ENCODE measurements at places on chromosomes 1 and 21.

DNA sequence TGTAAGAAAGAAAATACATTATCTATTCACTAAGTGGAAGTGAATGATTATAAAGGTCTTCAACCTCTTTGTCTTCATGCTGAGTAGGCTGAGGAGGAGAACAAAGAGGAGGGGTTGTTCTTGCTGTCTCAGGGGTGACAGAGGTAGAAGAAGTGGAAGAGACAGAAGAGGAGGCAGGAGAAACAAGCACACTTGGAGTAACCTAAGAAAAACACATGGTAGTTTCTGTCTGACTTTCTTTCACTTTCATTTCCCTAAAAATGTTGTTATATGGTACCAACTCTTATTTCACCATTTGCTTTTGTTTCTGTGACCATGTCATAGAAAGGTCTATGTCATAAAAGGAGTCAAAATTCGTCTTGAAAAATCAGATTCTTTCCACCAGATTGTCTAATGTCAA is 696.6 kb upstream of the BRINP3 start:
- DNase-seq = no peak

GRCh38 chr1:170670802-170671628 is 7.1 kb downstream of the PRRX1 start:
- DNase-seq = peak; percentile 69

DNA sequence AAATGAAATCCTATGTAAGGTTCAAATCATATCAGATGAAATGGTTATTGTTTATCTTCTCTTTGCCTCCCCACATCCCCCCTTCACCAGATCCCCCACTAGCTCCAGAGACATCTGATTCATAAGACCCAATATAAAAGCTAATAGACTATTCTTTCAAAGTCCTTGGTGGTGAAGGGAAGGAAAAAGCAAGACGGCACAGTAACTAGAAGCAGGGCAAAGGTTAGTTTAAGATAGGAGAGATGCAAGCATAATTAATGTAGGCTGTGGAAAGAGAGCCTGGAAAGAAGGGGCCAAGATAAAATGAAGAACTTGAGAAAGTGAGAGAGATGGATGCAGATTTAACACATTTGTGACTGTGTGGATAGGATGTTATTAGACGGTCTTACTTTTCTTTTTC is 33.8 kb downstream of the BTG3 start:
- no peak for DNase-seq

GRCh38 chr1:171966426-171967220 is 125.3 kb downstream of the DNM3 start:
- DNase-seq = no peak

GRCh38 chr1:145690587-145691558 is 16.3 kb downstream of the PDZK1 start:
- DNase-seq = no peak

- DNase-seq = no peak
Measured at GRCh38 chr1:187001198-187001889, 172.6 kb downstream of the PLA2G4A start.

DNA sequence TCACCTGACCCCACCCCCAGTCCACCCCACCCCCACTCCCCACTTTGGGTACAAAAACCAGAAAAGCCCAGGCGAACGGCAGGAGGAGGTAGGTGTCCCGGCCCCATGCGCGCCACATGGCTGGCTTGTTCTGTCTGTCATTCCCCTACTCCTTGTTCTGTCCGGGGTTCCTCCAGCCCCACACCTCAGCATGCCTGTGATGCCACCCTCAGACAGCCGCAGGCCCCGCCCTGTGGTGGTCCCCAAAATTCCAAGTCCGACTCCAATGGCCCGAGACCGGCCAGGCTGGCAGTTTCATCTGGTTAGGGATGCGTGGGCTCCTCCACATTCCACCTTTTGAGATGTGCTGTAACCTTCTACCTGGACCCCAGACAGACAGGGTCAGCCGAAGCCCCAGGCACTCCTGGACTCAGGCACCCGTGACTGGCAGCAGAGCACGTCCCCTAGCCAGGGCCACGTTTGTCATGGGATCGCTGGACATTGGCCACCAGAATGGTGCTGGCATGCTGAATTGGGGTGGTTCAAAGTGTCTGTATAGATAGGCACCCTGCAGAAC is 94.4 kb downstream of the WDR4 start:
- DNase-seq = no peak

DNA sequence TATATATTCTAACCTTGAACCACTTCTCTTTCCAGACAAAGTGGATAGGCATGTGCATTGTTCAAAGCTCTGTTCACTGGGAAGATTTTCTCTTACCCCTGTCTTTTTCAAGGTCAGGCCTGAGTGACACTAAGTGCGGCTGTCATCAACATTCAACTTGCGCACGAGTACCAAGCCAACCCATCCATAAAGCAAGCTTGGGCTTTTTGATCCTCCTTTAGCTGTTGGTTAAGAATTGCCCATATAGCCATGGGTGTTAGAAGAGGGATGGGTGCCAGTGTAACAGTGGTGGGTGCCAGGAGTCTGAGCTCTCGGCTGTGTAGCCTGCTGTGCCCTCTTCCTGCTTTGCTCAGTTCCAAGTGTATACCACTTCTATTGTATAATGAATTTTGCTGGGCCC is 136.1 kb downstream of the GLUL start:
- no peak for DNase-seq

DNA sequence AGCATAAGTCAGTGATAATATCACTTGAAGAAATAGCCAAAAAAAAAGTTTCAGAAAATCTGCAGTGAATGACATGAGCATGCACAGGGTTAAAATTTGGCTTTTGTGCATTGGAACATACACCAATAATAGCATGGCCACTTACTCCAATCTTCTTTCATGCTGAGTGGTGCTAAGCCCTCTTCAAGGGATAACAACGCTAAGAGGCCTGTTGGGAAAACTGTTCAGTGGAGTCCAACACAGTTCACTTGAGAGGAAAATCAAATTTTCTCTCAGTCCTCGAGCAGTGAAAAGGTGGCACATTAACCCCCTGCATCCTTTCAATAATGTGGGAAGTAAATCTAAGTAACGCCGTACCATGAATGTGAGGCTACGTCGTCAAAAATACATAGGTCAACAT is 264.7 kb downstream of the SPATA17 start:
- DNase-seq = no peak

- DNase-seq = no peak
Measured at GRCh38 chr1:82972841-82973553, 1025.9 kb downstream of the TTLL7 start.

- no peak for DNase-seq
Measured at GRCh38 chr1:160708801-160709200, 2.8 kb downstream of the CD48 start.

DNA sequence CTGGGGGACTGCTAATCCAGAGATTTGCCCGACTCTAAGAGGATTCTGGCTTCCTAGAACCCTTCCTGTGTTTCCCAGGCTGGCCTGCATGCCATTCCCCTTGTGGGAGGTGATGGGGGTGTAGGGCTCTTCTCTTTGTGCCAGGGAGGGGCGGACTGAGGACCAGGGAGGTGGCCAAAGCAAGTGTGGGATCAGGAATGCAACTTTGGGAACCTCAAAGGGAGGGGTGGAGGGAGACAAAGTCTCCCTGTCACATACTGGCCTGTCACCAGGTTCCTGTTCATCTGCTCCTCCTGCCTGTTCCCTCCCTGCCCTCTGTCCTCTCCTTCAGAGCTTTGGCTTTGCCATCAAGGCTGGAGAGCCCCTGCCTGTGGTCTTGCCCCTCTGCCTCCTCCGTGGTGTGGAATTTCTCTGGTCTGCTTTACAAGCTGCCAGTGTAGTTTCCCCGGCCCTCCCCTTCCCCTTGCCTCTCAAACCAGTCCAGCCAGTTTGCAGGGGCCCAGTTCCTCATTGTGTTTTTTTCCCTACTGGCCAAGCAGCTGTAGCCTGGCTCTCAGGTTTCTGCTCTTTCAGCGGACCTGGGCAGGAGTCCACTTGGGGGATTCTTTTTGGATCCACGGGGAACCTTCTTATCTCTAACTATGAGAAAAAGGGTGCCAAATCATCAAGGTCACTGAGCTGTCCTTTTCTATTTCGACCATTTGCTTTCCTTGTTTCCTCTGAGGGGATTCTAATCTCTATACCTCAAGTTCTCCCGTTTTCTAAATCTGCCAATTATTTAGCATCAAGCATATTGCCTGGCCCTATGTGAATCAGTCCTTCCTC is 1.8 kb downstream of the CGN start:
- no peak for DNase-seq

GRCh38 chr1:97864615-97865014 is 56.2 kb downstream of the DPYD start:
- DNase-seq = no peak

DNA sequence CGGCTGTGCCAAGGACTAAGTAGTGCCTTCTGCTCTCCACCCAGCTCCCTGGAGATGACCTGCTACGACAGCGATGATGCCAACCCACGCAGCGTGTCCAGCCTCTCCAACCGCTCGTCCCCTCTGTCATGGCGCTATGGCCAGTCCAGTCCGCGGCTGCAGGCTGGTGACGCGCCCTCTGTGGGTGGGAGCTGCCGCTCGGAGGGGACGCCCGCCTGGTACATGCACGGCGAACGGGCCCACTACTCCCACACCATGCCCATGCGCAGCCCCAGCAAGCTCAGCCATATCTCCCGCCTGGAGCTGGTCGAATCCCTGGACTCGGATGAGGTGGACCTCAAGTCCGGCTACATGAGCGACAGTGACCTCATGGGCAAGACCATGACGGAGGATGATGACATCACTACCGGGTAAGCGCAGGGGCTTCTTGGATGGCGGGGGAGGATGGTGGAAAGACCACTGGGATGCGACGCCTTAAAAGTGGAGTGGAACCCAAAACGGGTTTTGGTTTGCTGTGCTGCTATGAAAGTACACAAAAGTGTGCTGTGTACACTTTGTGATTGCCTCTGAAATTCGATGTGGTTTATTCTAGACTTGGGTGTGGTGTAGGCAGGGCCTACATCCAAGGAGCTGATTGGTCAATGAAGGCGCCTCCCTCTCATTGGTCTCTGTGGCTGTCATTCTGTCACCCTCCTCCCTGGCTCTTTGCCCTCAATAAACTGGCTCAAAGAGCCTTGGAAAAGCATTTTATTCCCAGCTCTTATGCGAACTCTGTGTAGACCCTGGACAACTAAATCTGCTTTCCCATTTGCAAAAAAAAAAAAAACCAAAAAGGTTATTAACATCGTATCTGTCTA is 110.4 kb upstream of the IPO9 start:
- DNase-seq = no peak

- DNase-seq = no peak
Measured at GRCh38 chr1:205285381-205286101, 36.0 kb downstream of the NUAK2 start.

GRCh38 chr21:42579456-42580075 is 65.9 kb downstream of the SLC37A1 start:
- DNase-seq = no peak

- no peak for DNase-seq
Measured at GRCh38 chr1:89519779-89520358, 4.8 kb upstream of the LRRC8B start.

- no peak for DNase-seq
Measured at GRCh38 chr21:27528697-27529096, 561.8 kb upstream of the ADAMTS5 start.

DNA sequence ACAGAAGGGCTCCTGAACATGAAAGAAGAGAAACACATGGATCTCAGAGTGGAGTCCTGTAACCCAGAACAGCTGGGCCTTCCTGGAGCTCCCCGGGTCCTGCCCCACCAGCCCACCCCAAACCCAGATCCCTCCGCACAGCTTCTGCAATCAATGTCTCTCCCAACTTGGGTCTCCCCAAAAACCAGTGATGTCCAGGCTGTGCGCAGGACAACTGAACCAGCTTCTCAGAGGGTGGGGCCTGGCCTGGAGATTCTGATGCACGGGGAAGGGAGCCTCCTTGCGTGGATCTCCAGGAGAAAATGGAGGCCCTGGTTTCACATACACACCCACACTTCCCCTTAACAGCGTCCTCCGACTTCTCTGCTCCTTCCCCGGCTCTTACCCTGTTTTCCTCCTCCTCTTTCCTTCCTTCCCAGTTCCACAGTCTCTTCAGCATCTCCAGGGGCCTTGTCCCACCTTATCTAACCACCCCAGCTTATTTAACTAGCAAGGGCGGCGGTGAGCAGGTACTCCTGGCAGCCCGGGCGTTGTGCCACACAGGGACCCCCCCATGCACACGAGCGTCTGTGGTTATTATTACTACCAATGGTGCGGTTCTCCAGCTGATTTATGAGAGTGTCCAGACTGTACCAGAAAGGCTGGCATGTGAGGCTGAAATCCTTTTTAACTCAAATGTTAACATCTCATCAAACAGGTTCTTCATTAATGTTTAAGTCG is 11.2 kb upstream of the MX2 start:
- no peak for DNase-seq

DNA sequence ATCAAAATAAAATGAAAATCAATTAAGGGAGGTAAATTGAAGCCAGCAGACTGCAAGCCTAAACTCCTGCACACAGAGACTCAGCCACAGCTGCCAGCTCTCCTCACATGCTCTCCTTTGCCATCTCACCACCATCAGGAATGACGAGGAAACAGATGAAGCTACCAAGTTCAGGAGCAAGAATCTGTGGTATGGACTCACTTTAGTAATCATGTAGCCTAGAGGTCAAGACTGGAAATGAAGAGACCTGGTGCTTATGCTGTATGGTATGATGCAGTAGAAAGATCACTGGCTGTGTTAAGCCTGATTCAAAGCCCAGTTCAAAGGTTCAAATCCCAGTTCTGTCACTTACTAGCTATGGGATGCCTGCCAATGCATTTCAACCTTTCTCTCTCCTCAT is 78.9 kb upstream of the CAMK1G start:
- DNase-seq = no peak

DNA sequence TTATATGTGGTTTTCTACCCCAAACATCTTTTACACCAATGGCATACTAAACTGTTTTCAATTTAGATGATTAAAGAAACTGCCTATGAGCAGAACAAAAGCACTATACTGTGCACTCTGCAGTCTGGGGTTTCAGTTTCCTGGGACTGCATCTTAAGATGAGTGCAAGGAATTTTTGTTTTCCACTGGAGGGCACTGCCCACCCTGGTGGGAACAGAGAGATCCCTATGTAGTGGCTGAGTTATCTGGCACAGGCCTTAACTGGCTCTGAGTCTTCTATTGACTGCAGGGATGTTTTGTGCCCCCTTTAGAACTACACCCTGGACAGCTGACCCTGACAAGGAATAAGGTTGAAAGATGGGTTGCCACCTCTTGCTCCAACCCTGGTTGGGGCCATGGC is 12.0 kb downstream of the PROK1 start:
- no peak for DNase-seq

GRCh38 chr21:38986806-38987632 is 181.3 kb downstream of the ETS2 start:
- no peak for DNase-seq

DNA sequence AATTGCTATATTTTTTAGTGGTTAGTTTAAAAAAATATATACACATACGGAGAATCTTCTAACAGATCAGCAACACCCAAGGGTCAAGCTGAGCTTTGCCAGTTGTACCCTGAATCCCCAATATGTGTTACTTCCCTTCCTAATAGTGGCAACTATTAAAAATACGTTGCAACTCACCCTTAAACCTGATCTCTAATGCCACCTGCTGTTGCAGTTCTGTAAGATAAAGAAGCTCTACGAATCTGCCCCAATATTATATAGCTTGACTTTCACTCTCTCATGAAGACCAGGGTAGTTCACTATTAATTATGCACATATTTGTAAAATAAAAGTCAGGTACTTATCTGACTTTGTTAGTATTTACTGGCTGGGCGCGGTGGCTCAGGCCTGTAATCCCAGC is 58.4 kb downstream of the ASH1L start:
- no peak for DNase-seq

GRCh38 chr1:223745731-223746130 is 33.4 kb downstream of the CAPN2 start:
- no peak for DNase-seq

Measured in head of caudate nucleus (tissue), 42 donors.